ENCODE measurements at places on chromosomes 6 and 20. TPM values are rescaled to one million over a fixed set of nuclear protein-coding genes. Genes with fewer than 3 reads are reported as not detected.

Gene SCGN
- not detected for total RNA-seq

Gene ADGRF1
- total RNA-seq, result 39.6 TPM

Gene RAB44
- total RNA-seq, result 0.05 TPM

Gene GCNT2
- total RNA-seq, result 0.74 TPM

Gene SNAI1
- 13.4 TPM for total RNA-seq

Gene RSPO3
- total RNA-seq, result not detected

Gene NR2E1
- total RNA-seq, result not detected

DNA sequence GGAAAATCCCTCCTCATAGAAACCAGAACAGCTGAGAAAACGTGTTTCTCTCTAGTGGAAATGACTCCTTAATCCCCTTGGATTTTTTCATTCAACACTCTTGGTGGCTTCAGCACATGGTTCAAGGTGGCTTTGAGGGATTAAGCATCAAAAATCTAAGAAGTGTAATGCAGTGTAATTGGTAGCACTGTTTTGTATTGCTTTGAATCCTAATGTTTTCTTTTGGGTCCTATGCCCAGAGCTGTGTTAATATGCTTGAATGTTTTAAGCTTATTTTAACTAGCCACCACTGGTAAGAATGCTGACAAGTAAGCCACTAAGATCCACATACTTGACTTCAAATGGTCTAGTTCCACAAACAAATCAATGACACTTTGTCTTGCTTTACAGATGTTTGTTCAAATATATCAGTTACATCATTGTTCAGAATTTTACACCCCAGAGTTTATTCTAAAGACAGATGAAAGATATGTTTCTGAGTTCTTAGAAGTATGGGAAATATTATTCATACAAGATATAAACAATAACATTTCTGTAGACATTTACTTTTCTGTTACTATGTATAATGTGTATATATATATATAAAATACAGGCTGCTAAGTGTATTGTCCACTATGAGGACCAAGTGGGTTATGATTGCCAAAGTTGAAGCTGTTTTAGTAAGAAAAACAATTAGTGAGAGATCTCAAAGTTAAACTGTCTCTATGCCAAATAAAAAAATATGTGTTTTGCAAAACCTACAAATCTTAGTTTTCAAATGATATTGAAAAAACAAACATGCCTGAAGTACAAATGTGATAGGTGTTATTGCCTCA lies 220.8 kb downstream of the OGFRL1 start:
- DNase-seq, result no peak

DNA sequence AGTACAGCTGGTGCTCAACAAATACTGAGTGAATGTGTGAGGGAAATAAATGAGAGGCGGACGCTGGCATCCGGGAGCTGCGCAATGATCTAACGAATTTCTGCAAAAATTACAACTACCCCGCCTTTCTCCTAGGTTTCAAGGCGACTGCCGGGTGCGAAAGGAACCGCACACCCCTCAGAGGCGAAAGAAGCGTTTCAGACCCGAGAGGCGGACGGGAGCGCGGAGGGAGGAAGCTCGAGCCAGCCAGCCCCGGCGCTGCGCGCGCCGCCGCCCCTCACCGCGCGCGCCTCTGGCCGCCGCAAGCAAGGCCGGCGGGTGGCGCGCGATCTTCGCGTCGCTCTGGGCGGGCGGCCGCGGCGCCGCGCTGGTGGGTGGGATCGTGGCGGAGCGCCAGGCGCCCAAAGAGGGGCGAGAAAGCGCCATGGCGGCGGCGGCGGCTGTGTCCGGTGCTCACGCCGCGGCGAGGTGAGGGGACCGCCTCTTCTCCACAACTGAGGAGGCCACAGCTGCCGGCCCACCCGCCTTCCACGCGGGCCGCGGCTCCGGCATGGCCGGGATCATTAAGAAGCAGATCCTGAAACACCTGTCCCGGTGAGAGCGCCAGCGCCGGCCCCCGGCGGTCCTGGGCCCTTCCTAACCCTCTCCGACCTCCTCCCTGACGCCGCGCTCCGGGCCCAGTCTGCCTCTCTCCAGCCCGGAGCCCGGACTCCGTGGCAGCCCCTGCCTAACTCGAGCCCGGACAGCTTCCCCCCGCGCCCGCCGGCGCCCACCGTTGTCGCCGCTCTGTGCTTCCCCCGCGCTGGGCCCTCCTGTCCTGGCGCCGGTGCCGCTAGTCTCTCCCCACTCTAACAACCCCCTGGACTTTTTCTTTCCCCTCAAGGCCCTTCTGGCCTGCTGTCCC lies at the start of gene BLTP3A:
Gene BLTP3A, plus strand, starts transcription at position 383 of the 904 bp plus-strand sequence. Its CDS starts 168 bp downstream, at position 551.
- DNase-seq, result peak; percentile 33
